ENCODE measurements at places on chromosomes 2 and 18.

GRCh38 chr2:71759060-71759459, 305.7 kb downstream of the DYSF start:
- DNase-seq, result no peak

- DNase-seq, result no peak
Measured at GRCh38 chr2:95054016-95054415, 28.5 kb downstream of the MAL start.

- DNase-seq, result no peak
Measured at GRCh38 chr2:96923810-96924774, 54.2 kb upstream of the SEMA4C start.

GRCh38 chr2:177175917-177176668, 36.5 kb upstream of the HNRNPA3 start:
- no peak for DNase-seq

DNA sequence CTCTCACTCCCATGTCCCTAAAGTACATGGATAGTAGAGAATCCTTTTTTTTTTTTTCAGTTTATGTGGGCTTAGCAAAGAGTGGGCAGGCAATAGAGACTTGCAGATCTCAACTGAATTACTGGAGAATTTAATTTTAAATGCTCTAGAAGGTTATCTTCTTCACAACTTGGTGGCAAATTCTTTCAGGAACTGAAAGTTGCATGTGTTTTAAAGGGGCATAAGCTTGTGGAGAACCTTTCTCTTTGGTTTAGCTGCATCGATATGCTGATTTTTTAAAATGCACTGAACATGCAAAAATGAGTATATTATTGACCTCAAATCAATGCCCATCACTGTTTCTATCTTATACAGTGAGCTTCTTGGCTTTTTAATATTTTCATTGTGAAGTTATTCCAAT, 24.9 kb upstream of the GALNT3 start:
- no peak for DNase-seq

DNA sequence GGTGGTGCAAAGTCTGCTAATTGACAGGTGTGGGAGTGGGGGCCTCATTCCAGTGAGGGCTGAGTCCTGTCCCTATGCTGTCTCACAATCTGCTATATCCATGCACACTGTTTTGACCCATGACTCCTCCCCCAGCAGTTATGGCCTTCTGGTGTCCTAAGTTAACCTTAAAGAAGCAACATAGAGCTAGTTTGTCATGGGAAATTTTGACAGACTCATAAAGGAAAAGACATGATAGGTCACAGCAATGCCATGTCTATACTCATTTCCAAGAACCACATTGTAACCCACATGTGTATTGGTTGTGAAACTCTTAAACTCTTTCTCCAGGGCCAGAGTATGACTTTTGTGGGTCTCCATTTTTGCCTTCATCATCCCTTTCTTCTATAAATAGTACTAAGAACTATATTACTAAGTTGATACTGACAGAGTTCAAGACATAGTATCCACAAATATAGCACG, 78.2 kb upstream of the SLC1A4 start:
- no peak for DNase-seq

- DNase-seq, result no peak
Measured at GRCh38 chr2:240412211-240412861, 23.1 kb upstream of the GPC1 start.

DNA sequence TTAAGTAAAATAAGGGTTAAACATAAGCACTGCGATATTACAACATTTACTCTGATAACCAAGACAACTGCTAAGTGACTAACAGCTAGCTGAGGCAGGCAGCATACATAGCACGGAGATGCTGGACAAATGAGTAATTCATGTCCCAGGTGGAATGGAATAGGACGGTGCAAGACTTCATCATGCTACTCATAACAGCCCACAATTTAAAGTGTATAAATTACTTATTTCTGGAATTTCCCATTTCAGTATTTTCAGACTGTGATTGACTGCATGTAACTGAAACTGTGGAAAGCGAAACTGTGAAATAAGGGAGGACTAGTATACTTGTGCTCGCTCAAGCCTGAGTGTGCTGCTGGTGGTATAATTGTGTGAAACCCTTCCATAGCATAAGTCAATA, 12.9 kb downstream of the IER3IP1 start:
- no peak for DNase-seq

- DNase-seq, result no peak
Measured at GRCh38 chr2:11781602-11782001, 35.2 kb downstream of the LPIN1 start.

- no peak for DNase-seq
Measured at GRCh38 chr2:44906972-44907371, 34.5 kb upstream of the SIX3 start.

DNA sequence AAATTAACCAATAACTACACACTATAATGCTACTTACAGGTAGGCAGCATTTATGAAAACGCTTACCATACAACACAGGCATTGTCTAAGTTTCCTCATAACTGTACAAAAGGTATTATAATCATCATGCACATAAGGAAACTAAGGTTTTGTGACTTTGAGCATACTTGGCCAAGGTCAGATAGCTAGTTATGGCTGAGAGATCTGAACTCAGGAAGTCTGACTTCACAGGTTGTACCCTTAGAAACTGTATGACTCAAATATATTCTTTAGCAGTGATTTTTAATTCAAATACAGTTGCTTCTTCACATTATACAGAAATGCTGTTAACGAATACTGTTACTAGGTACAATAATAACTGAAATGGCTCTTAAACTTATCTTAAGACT, 89.3 kb downstream of the TRIP12 start:
- DNase-seq, result no peak

DNA sequence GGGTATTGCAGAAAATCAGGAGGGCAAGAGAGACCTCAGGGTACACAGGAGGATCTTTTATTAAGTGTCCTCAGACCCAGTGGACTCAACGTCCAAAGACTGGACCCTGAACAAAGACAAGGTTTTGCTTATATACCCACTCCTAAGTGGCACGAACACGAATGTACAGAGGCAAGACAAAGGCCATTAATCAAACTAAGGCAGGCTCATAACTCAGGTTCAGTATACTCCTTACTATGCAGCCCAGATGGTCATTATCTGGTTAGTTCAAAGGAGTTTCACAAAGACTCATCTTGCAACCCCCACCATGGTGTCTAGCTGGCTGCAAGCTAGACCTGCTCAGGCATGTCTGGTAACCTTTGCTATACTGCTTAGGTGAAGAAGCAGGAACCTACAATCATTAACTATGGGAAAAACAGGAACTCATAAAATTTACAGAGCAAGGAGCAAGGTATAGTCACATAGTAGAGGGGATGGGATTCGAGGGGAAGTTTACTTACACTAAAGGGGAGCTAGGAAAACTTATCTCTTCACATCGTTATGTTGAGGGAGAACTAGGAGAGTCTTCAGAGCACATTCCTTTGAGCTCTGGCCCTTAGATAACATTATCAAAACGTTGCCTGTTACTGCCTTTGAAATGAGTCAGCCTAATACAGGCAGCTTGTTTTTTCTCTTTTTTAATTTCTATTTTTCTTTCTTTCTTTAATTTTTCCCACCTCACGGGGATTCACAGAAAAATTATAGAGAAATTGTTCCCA, 33.9 kb downstream of the SLC4A3 start:
- DNase-seq, result no peak

GRCh38 chr18:44170208-44170880, 510.3 kb upstream of the SETBP1 start:
- no peak for DNase-seq

DNA sequence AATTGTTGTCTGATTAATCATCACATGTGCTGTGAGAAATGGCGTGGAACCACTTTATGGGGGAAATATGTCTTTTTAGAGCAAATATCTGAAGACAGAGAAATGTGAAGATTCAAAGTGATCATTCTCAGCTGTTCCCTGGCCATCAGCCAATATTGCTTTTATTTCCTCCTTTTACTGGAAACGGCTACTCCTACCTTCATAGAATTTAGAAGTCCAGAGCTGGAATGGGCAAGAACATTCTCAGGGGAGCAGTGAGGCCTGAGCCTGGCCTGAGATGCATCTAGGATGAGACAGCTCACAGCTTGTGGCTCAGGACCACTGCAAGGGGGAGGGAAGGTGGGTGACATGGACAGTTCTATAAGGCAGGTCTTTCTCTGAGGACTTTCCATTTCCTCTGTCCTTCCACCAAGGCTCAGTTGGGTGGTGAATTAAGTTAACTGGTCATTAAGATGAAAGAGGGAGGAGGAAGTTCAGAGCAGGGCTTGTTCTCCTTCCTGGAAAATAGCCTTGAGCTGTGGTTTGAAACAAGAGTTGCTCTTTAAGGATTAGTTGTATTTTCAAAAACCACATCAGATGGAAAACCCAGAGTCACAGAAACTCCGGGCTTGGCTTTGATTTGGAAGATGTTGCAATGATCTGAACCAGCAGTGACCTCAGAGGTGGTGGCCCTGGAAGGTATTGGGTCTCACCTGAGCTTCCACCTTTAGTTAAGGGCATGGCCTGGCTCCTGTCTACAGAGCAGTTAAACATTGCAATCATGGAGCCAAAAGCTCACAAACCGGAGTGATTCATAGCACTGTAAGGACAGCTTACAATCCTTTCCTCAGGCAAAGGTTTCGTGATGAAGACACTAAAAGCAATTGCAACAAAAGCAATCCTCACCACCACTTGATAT, 144.3 kb downstream of the VAPA start:
- DNase-seq, result no peak

DNA sequence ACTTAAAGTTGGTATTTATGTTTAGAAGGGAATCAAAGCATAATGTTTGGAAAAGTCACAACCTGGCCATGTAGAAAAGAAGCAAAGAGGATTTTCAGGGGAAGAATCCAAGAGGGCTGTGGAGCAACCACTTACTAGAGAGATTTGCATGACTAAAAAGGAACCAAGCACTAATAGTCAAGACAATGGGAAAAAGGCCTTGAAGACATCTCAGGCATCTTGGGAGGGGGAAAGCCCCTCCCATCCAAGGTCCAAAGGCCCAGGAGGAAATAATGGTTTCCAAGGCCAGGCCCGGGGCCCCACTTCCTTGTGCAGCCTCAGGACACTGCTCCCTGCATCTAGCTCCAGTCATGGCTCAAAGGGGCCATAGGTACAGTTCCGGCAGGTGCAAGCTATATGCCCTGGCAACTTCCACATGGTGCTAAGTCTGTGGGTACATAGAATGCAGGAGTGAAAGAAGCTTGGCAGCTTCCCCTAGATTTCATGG, 128.1 kb downstream of the EIPR1 start:
- no peak for DNase-seq

DNA sequence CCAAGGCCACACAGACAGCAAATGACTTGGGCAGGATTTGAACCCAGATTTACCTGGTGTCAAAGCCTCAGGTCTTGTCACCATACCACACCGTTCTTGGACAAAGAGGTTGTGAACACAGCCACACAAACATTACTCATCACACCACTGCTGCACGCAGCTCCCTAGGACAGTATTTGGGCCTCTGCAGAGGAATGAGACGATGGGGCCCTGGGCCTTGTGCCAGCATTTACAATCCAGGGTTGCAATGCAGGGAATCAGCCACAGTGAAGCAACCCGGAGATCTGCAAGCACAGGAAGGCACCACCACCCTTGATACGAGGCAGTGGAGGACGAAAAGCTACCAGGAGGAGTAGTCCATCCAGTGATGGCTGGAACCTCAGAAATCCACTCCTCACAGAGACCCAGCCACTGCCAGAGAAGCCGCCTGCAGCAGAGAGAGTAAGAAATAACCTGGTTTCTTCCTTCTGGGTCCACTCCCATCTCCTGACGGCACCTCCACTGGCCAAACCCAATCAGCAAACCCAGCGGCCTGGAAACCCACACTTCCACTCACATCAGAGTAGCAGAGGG, 3.7 kb upstream of the MTCL1 start:
- no peak for DNase-seq

DNA sequence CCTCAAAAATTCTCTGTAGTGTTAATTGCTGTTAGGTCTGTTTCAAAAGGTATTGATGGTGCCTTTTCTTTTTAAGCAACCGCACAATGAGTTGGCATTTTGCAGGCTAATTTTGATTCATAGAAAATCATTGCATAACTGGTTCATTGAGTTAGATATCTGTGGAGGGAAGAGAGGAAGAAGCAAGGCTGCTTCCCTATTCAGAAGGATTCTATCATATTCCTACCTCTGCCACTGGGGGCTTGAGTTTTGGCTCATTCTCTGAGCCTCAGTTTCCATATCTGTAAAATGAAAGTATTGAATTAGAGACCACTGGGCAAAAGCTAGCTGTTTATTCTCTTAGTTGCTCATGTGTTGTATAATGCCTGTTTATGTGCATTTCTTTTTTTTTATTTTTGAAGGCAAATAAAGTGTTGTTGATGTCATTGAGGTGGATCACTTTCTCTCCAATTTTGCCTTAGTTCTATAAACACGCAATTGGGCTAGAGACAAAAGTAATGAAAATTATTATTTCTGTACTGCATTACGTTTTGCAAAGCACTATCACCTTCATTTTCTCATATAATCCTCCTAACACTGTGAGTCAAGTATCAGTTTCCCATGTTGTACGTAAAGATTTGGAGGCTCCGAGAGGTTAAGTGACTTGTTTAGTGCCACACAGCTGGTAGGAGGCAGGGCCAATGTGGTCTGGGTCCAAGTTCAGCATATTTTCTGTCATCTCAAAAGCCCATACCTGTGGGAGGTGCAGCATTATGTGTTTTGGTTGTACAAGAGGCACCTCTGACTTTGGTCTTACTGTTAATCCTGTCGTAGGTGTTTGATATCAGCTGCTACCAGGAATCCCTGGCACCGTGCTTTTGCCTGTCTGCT, 5.9 kb downstream of the TRIB2 start:
- DNase-seq, result no peak

- no peak for DNase-seq
Measured at GRCh38 chr2:94759211-94759610, 112.0 kb upstream of the TEKT4 start.
